Amygdala (tissue), 56 donors: ENCODE measurements at places on chromosomes 1 and 21.

GRCh38 chr1:101264697-101265096 is 27.9 kb downstream of the S1PR1 start:
- DNase-seq = no peak

- no peak for DNase-seq
Measured at GRCh38 chr1:77817368-77818209, 38.1 kb downstream of the MIGA1 start.

- no peak for DNase-seq
Measured at GRCh38 chr1:115539061-115539460, 102.7 kb upstream of the VANGL1 start.

DNA sequence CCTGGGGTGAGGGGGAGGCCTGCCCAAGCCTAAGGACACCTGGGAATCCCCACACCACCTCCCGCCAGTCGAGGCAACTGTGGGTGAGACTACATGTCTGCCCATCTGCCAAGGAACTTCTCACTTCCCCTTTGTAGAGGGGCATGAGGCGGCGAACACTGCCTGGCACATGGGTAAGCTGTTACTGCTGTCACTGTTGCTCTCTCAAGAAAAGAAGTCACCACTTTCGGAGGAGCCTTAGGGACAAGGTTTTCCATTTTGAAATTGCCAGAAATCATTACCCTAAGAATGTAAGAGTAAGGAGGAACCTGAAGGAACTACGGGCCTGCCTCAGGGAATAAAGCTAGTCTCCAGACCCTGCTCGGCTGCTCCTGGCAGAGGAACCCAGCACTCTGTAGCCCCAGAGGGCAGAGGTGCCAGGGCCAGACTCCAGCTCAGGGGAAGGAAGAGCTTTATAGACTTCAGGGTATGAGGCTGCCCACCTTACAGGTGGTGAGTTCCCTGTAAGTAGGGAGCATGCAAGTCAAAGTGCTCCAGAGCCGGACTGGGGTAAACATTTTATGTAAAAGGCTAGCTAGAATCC is 23.3 kb downstream of the SLC2A1 start:
- DNase-seq = no peak

- DNase-seq = no peak
Measured at GRCh38 chr1:72637593-72637992, 355.3 kb upstream of the NEGR1 start.

GRCh38 chr1:27778056-27778455 is 5.0 kb downstream of the STX12 start:
- no peak for DNase-seq

- no peak for DNase-seq
Measured at GRCh38 chr1:110235834-110236682, 25.9 kb downstream of the KCNC4 start.

DNA sequence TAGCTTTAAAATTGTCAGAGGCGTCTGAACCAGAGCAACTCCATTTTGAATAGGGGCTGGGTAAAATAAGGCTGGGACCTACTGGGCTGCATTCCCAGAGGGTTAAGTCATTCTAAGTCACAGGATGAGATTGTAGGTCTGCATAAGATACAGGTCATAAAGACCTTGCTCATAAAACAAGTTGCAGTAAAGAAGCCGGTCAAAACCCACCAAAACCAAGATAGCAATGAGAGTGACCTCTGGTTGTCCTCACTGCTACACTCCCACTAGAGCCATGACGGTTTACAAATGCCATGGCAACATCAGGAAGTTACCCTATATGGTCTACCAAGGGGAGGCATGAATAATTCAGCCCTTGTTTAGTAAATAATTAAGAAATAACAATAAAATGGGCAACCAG is 143.6 kb downstream of the GABPA start:
- DNase-seq = no peak

DNA sequence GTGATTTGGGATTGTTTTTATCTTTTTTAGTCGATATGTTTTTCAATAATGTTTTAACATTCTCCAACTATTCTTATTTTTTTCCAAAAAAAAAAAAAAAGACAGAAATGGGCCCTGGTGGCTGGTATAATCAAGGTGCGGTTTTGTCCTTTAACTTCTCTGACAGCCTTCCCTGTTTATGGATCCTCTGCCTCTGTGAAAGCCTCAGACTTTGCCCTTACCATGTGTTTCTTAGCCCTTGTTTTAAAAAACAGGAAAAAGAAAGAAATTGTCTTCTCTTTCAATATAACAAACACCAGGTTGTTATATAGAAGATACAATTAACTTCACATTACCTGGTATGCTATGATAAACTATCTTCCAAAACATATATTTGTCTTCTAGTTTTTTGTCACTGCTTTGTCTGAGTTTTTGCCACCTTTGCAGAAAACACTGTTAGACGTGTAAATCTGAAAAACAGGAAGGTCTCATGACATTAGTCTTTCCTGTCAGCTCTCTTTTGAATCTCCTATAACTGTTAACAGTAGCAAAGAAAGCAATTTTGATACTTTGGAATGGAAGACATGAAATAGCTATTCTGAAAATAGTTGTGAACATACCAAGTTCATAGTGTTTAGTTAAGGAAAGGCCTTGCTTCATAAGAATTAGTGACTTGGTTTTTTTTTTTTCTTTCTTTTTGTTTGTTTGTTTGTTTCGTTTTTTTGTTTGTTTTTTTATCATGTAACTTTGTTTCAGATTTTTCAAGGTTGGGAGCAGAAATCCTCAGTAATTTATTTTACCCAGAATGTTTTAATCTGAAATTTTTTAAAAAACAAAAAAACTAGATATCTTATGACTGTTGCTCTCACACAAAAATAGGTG is 31.7 kb upstream of the CACYBP start:
- no peak for DNase-seq

- no peak for DNase-seq
Measured at GRCh38 chr1:67745875-67746698, 61.1 kb downstream of the GADD45A start.

- DNase-seq = no peak
Measured at GRCh38 chr1:166907051-166907450, 31.0 kb upstream of the TADA1 start.

DNA sequence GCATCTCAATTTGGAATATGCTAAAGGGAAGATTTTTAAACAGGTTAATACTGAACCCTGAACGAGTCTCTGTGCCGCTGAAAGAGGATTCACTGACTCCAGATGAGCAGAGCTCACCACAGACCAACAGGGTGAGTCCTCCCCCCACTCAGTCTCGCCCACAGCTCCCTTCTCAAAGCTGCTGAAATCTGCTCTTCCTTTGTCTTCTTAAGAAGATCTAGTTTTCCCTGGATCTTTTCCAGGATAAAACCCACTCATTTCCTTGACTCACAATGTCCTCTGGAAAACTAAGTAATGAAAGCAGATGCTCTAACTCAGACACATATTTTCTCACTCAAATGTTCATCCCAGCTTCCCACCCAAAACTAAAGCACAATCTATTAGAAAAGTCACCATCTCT is 447.0 kb upstream of the PKN2 start:
- DNase-seq = no peak

DNA sequence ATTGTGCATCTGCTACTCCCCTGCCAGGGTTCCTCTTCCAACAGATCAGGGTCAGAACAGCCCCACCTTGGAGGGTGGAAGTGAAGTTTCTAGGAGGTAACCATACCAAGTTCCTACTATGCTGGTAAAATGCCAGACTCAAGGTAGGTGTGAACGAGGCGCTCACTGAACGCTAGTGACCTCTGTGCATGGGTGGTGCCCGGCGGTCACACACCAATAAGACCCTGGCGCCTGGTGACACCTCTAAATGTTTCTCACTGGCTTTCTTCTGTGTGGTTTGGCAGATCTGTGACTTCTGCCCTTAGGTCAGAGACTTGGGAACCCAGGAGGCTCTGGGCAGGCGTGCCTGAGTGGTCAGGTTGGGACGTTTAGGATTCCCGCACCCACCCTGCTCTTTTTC is 55.9 kb downstream of the TMCO4 start:
- DNase-seq = no peak

DNA sequence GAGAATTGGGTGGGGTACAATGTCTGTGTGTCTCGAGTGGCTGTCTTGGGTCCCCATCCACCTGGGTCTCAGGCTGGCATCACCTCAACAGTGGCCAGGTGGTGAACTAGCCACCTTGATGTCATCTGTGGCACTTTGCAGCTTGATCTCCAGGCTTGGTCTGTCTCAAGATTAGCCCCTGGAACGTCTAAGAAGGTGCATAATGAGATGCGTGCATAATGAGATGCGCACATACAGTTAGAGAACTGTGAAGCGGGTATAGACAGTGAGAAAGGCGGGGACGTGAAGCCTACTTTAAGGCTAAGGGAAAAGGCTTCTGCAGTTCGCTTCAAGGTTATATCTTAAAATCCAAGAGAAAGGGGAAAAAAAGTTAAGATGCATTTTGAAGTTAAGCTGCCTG is 98.7 kb downstream of the WDR4 start:
- DNase-seq = no peak

GRCh38 chr1:18967066-18967690 is 10.7 kb upstream of the IFFO2 start:
- no peak for DNase-seq

DNA sequence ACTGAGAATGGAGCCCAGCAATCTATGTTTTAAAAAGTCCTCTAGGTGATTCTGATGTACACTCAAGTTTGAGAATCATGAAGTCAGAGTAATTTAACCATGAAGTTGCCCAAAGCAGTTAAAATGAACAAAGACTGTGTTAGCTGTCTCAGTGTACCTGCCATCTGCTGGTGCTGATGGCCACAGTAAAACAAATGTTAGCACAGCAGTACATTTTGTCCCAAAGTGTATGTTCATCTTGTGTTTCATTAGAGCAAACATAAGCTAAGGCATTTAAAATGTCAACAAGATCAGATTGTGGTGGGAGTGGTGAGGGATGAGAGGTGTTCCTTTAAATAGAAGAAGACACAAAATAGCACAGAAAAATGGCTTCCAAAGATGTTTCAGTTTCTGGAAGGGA is 31.1 kb downstream of the FYB2 start:
- DNase-seq = no peak

GRCh38 chr1:15198684-15199083 is 45.1 kb downstream of the TMEM51 start:
- DNase-seq = no peak

DNA sequence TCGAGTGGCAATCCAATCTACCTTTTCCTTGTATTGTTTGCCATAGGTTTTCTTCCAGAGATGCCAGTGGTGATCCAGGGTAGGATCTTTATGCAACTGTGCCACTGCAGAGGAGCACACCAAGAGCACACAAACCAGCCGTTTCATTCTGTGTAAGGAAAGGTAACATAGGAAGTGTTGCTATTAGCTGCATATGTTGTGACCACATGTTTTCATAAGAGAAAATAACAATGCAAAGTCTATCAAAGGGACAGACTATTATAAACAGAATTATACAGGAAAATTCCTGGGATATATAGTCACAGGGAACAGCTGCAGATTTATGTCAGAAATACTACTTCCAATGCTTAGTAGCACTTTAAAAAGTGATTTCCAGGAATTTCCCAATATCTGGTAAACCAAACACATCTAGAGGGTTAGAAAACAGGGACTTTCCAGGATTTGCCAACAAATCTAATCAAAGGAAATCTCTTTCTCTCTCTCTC is 919 bp downstream of the CTSS start:
- no peak for DNase-seq

GRCh38 chr1:83958704-83959103 is 40.2 kb downstream of the TTLL7 start:
- DNase-seq = no peak

GRCh38 chr1:116529199-116529631 is 41.6 kb downstream of the CD58 start:
- DNase-seq = no peak

DNA sequence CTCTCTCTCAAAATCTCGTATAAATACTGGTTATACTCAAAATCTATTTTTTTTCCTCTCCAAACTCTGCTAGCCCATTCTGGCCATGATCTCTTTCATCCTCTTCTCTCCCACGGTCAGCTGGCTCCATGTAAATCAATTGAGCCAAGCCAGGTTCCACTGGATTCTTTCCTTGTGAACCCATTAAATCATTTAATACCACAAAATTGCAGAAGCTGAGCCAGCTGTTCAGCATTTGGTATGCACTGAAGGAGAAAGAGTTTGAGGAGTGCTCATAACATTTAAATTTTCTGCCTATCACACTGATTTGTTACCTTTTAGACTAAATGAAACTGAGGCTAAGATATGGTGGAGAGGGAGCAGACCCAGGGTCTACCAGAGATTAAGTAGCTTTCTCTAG is 29.1 kb upstream of the TADA1 start:
- DNase-seq = no peak

DNA sequence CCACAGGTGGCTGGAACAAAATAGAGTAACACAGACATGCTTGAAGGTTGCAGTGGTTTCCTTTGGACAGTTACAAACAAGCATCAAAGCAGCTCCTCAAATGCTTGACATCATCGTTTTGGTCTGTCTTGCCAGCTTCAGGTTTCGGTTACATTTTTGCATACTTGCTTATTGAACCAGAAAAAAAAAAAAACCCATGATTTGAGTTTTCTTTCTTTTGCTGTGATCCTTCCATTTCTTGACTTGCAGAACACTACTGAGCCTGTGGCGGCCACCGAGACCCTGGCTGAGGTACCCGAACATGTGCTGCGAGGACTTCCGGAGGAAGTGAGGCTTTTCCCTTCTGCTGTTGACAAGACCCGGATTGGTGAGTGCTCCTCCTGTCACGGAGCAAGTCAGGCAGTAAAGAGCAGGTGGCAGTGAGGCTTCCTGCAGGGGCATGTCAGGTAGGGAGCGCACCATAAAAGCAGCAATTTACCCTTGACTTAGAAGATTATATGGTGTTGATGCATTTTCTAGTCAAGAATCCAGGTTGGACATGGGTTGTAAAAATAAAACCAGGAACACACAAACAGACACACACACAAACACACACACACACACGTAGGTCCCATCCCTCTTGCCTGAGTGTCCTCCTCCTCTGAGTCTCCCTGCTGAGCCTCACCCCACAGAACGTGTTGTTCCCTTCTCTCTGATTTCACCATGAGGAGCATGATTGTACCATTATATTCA is 30.9 kb downstream of the PRDM2 start:
- no peak for DNase-seq

DNA sequence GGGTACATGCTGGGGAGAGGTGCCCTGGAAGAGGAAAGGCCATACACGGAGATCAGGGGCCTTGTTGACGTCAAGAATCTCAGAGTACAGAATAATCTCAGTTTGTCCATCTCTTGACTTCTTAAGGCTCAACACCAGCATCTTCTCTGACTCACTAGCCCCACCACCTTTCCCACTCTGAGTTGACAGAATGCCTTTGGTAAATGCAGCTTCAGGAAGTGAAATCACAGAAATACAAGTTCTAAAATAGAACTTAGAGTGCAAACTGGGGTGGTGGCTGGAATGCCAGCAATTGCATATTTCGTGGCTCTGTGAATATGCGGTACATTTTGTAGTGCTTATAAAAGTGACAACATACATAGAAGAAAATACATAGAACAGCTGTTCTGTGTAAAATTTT is 1.6 kb downstream of the COG2 start:
- DNase-seq = no peak

DNA sequence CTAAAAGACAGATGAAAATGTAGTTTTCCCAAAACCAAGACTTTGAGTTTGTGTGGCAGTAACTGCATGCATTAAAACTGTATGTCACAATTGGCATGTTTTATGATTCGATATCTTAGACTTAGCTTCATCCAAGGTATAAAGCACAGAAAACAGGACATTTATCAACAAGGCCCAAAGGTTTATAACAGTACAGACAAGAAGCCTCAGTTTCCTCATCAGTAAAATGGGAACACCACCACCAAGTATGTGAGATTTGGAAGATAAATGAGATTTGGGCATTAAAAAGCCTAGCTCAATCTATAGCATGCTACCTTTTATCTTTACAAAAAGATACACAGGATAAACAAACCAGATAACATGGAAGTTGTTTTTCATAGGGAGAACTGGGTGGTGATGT is 128.5 kb downstream of the DAB1 start:
- no peak for DNase-seq
